ENCODE measurements at places on chromosomes 5 and 9.

- DNase-seq = no peak
Observed at GRCh38 chr5:59371525-59372127, 521.9 kb downstream of the PDE4D start.

DNA sequence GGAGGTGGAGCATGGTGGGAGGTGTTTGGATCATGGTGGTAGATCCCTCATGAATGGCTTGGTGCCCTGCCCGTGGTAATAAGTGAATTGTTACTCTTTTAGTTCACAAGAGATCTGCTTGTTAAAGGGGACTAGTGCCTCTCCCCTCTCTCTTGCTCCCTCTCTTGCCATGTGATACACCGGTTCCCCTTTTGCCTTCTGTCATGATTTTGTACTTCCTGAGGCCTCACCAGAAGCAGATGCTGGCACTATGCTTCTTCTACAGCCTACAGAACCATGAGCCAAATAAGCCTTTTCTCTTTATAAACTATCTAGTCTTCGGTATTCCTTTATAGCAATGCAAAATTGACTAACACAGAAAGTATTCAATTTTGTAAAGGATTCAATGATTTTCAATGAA lies 817.1 kb downstream of the TLR4 start:
- no peak for DNase-seq

DNA sequence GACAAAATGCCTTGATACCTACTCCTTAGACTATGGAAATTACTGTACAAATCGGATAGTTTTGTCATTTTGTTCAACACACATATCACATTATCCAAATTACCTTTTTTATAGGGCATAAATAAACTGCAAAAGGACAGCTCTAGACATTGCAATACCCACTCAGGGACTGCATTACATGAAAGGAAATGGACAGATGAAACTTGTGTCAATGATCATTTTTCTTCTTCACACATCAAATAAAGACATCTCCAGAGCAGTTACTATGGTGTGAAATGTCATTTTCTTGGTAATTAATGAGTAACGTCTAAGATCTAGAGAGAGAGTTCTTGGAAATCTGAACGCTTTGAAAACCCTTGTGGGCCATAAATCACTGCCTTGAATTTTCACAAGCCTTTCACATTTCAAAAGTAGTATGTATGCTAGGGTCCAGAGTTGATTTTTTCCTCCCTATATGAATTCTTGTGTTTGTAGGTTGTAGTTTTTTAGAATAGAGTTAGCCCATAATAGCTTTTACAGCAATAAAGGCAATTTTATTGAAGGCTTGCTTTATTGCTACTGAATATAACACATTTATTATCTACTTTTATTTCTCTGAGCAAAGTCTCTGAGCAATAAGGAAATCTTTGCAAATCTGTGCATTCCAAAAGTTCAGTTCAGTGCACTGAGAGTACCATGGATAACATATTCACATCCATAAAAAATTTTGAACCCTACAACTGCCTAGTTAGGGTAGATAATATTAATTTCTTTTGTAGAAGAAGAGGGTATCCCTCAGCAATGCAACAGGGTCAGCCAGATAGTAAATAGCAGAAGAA lies 358.0 kb upstream of the PCSK5 start:
- no peak for DNase-seq

GRCh38 chr5:52134013-52134650 lies 653.6 kb upstream of the ITGA1 start:
- no peak for DNase-seq

GRCh38 chr9:15837079-15837679 lies 284.3 kb downstream of the CCDC171 start:
- DNase-seq = no peak

- no peak for DNase-seq
Observed at GRCh38 chr9:136558373-136558772, 12.5 kb upstream of the NOTCH1 start.

DNA sequence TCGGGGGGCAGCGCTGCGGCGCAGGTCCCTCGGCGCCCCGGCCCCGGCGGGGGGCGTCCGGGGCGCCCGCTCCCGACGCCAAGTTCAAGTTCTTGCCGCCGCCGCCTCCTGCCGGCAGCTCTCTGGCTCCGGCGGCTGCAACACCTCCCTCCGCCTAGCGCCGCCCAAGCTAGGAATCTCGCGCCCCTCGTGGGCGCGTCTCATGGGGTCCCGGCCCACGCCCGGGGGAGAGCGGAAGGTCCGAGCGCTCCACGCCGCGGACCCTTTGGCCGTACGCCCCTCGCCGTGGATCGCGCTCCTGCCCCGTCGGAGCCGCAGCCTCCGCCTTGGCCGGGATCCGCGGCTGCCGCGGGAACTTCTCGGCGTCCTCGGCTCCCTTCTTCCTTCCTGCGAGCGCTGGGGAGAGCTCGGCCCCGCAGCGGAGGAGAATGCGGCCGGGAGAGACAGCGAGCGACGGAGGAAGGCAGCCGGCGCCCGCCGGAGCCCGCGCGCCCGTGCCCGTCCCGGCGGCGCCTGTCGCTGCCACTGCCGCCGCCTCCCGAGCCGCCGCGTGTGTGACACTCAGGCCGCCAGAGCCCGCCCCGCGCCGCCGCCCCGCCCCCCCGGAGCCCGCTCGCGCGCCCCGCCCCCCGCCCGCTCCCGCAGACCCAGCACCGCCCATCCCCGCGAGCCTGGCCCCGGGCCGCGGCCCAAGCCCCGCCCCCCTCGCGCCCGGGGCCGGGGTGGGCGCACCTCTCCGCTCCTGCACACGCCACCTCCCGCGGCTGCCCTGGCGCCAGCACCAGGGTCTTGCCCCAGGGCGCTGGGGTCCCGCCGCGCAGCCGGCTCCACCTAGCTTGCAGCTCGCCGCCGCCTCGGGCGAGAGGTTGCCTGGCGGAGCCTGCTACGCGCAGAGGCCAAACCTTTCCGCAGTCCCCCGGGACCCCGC lies at the start of gene SHB:
TSS of gene SHB (minus strand) at position 527 of the 928 bp plus-strand sequence. CDS start 582 bp downstream, outside the sequence.
- DNase-seq = peak; percentile 76

DNA sequence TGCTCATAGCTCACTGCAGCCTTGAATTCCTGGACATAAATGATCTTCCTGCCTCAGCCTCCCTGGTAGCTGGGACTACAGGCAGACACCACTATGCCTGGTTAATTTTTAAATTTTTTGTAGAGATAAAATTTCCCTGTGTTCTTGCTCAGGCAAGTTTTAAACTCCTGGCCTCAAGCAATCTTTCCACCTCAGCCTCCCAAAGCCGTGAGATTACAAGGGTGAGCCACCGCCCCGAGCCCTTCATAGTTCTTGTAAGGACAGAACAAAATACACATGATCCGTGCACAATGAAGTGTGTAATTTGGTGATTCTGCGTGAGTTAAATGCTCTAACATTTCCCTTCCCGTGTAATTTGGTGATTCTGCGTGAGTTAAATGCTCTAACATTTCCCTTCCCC lies 27.7 kb upstream of the MYO10 start:
- DNase-seq = no peak

DNA sequence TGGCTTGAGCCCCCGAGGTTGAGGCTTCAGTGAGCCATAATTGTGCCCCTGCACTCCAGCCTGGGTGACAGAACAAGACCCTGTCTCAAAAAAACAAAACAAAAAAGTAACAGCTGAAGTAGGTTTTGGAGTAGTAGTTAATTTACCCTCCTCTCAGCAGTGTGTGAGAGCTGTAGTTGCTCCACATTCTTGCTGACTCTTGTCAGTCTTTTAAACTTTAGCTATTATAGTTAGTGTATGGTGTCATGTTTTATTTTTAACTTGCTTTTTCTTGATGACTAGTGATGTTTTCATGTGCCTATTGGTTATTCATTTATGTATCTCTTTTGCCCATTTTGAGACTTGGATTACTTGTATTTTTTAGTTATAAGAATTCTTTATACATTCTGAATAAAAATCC lies 52.9 kb upstream of the DHFR start:
- no peak for DNase-seq

DNA sequence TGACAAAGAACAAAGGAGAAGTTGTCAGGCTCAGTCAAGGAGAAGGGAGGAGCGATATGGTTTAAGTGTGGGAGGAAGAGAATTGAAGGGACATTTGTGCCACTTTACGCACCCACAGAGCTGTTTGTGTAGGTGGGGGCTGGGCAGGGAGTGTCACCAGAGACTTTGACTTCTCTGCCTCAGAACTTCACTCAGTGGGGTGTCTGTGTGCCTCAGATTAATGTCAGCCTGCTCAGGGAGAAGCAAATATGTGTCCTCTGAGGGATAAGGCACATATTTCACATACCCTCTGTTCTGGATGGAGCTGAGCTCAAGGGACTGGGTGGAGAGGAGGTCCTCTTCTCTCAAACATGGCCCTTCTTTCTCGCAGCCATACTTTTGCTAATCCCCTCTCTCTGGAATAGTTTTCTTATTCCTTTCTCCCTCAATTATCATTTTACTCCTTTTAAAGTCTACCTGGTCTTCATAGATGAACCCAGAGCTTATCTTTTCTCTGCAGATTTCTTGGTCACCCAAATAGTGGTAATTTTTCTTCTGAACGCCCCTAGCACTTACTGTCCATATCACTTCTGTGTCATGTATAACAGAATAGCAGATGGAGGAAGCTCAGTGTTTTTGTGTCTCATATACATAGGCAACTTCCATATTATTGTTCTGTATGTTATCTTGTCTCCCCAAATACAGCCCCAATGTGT lies 77.0 kb downstream of the IQGAP2 start:
- DNase-seq = no peak

- DNase-seq = no peak
Observed at GRCh38 chr9:111945216-111945615, 48.6 kb downstream of the UGCG start.

DNA sequence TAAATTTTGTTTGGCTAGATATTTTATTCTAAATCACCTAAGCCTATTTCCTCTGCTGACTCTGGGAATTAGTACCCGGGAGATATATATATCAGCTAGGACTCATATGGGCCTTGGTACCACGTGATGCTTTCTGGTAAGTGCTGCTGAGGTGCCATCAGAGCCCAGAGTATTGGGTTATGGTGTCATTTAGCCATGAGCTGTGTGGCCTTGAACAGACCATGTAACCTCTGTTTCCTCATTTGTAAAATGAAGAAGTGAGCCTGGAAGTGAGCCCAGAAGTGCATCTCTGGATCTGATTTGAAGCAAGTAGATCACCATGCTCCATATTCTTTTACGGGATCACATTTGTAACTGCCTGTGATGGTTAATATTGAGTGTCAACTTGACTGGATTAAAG lies 126.1 kb downstream of the GPBP1 start:
- DNase-seq = no peak

DNA sequence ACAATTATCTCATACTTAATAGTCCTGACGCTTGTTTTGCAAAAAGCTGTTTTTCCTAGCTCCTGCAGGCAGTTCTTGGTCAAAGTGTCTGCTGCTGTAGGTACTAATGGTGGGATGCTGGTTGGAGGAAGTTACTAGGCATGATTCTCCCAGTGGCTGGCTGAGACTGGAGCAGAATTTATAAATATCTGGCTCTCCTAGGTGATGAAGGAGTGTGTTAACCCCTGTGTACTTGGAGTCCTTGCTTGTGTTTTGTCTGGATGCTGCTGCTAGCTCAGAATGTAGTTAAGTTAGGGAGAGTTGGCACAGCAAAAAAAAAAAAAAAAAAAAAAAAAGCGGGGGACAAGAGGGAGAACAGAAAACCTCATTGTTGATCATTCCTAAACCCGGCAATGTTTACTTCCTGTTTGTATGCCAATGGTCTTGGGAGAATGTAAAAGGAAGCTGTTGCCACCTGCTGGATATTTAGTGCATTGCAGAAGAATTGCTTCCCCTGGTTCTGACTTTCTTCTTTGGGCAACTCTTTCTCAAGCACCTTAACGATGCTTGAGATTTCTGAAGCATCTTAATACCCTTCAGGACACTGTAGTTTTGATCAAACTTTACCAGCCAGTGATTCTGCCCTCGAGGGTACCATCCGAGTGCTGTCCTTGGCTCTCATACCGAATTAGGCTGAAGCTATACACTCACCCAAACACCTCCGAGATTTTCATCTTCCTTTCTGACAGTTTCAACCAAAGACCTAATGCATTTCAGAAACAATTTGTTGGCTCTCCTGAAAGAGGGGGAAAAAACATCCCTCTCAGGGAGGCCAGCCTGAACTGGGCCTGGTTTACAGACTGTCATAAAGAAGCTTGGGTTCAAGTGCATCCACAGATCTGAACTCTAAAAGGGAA lies 71.7 kb upstream of the WWC1 start:
- no peak for DNase-seq

DNA sequence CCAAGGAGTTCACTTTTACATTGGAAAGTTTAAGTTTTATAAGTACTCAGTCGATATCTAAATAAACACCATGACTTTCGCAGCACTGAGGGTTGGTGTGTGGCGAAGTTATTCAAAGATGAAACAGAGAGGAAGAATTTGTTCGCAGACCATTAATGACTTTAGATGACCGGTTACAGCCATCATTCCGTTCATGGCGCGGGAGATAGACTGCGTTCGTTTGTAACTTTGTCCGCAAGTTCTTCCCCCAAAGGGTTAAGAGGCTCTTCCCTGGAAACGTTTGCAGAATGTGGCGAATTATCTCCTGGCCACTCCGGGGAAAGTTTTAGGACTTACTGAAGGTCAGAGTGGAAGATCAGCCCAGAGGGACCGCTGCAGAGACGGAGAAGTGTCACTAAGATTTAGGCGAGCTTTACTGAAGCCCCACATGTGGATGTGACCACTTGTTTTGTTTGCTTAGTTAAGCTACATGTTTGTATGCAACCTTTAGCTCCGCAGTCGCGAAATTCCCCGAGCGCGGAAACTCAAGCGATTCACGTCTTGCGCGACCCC lies 2.2 kb upstream of the FOXD1 start:
- DNase-seq = no peak

DNA sequence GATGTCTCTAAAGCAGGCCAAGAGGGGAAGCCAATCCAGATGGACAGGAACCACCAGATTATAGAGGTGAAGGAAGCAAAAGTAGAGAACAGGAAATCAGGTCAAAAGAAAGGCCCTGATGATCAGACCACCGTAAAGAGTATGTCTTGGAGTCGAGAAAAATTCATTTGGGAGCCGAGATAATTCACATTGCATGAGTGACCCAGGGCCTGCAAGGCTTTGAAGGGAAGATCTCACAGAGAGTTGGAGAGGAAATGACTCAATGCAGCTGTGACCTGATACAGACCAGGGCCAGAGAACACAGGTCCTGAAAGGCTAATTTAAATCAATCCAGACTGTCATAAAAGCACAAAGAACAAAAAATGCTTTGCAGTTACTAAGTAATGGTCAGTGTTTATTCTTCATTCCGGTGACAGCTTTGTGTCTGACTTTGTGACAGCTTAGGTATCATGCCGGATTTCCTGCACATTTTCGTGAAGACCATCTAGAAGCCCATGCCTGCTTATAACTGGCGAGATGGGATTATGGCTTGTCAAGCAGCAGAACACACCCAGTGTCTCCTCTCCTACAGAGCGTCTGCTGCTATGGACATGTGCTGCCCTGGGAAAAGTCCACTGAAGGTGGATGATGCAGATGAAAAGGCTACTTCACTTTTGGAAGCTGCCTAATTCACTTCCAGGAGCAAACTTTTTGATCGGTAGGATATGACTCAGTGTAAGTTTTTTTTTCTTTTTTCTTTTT lies 5.8 kb upstream of the ACTBL2 start:
- no peak for DNase-seq

DNA sequence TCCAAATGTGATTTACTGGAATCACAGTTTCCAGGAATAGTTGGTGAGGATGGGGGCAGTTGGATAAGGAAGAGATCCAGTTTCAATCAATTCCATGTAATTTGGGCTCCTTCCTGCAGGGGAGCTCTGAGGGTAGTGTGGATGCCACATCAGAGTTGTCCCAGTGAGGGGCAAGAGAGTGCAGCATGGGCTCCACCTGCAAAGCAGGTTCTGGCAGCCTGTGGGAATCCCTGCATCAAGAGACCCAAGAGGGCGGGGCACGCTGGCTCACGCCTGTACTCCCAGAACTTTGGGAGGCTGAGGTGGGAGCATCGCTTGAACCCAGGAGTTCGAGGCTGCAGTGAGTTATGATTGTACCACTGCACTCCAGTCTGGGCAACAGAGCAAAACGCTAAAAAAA lies 188.5 kb downstream of the CACNA1B start:
- no peak for DNase-seq

- DNase-seq = peak; percentile 3
Observed at GRCh38 chr5:149549461-149550267, 1.6 kb downstream of the CSNK1A1 start.

Measured in activated T-helper 9 cell treated with anti-CD3 and anti-CD28 coated beads, Interleukin-2, amount 50 U/mL, for 16 hours (primary cell).